ENCODE measurements at places on chromosomes 4 and X.

GRCh38 chrX:16528620-16529019 lies 121.3 kb upstream of the S100G start:
- no peak for DNase-seq

DNA sequence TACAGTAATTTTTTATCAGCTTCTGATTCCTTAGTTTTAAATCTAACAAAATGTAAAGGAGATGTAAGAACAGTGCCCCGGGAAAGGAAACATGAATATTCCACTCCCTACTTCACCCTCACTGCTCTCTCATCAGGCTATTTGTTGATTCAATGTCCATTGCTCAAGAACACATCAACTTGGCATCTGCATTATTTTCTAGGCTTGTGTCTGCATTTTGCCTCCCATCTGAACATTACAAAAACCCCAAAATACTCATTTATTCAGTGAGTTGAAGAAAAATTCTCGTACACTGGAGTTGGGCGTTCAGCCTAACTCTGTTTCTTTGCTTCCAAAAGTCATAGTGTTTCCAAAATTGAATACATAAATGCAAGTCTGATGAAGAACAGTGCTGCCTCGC lies 25.6 kb downstream of the ARHGAP6 start:
- DNase-seq: no peak

DNA sequence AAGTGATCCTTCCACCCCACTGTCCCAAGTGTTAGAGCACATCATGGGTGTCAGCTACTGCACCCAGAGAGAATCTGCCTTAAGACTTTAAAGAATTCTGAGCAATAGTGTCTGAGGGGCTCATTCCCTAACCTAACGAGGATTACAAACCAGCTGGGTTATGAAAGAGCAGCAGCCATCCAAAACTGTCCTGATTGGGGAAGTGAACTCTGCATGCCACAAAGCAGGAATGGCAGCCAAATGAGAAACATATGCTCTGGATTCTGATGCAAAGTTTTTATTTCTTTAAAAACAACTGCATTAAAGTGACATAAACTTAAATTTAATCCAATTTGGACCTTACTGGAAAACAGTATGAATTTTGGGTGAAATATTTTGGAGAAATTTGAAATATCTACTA lies 103.2 kb downstream of the ANXA3 start:
- DNase-seq: no peak

- DNase-seq: no peak
Measured at GRCh38 chrX:128458888-128459287, 406.7 kb upstream of the ACTRT1 start.

DNA sequence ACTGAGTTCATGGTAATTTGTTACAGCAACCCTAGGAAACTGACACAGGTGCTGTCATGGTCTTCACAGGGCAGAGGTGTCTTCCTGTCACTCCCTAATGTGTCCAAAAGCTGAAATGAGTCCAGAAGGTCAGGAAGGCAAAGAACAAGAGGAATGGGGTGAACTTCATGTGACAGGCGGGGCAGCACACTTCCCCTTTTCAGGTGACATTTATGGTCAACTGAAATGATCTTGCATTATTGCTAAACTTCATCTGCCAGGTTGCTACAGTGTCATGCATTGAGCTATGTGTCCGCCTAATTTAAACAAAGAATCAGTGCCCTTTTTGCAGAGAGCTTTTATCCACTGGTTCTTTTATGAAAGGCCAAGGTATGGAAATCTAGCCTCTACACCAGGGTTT lies 15.9 kb upstream of the CCDC149 start:
- no peak for DNase-seq

DNA sequence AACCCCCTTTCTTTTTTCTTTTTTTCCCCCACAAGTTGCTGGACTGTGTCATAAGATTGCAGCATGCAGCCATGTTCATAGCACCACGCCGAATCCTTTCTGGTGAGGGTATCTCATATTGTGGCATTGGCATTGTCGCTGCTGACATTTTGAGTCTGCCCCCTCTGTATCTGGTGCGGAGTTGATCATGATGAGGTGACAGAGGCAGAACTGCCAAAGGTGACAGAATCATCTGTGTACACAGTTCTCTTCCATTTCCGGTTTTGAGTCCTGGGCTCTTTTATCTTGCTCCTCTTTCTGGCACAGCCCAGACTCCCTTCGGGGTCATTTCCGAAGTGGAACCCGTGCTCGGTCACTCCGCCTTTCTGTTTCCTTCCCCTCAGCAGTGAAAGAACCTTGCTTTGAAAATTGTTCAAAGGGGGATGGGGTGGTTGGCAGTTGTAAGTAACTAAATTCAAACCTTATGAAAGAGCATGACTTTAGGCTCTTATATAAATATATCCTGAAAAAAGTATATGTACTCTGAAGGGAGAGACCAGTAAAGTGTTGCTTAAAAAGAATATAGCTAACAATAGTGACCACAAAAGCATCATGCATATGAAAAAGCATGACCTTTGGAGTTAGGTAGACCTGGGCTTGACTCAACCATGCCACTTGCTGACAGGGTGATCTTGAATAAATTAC lies 55.0 kb upstream of the BMP2K start:
- no peak for DNase-seq

DNA sequence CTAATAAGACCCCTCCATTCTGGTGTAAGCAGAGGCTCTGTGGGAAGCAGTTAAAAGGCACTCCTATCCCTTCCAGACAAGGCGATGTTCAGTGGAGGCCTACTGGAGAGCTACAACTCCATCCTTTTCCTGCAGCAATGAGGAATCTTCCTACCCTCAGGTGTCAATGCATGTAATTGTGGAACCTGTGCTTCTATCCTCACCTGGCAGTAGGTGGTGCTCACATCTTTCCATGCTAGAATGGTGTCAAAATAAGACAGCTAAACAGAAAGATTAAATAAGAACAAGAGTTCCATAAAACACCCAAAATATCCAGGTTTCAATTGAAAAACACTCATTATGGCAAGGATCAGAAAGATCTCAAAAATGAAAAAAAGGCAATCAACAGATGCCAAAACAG lies 224.6 kb downstream of the IL15 start:
- no peak for DNase-seq

- no peak for DNase-seq
Measured at GRCh38 chr4:581753-582361, 5.8 kb upstream of the TMEM271 start.

- DNase-seq: no peak
Measured at GRCh38 chr4:120923207-120923522, 639 bp upstream of the PRDM5 start.

DNA sequence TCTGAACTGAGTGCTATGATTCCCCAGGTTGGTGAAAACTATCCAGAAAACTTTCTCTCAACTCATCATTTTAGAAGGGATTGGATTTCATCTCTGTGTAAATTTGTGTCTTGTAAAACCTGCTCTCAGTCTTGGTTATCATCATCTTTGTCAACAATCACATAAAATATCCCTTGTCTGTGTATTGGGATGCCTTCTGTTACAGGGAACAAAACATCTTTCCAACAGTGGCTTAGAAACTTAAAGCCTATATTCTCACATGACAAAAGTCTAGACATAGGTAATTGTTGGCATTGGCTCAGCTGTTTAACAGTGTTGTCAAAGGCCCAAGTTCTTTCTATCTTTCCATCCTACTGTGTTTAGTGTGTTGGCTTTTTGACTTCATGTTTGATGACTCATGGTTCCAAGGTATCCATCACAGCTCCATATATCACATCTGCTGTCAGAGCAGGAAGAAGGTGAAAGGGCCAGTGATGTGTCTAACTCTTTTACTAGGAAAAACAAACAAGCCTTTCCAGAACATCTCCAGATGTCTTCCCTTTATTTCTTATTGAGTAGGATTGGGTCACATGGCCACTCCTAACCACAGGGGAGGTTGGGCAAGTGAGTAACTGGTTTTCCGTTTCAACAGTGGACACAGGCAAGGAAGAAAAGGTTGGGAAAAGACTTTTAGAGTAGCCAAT lies 65.0 kb downstream of the PHEX start:
- no peak for DNase-seq

DNA sequence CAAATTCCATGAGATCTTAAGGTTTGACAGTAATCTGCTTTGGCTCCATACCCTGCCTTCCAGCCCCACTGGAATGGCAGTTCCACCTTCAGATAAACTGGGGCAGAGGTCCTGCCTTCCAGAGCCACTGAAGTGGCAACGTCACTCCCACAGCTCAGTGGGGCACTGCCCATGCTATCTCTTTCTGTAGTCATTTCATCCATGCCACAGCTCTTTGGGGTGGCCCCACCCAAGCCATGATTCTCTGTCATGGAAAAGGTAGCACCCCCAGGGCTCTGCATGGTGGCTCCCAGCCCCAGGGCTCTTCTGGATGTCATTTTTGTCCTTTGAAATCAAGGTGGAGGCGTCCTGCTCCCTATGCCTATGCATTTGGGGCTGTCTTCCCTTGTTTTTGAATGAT lies 596.5 kb downstream of the SPOCK3 start:
- DNase-seq: no peak

DNA sequence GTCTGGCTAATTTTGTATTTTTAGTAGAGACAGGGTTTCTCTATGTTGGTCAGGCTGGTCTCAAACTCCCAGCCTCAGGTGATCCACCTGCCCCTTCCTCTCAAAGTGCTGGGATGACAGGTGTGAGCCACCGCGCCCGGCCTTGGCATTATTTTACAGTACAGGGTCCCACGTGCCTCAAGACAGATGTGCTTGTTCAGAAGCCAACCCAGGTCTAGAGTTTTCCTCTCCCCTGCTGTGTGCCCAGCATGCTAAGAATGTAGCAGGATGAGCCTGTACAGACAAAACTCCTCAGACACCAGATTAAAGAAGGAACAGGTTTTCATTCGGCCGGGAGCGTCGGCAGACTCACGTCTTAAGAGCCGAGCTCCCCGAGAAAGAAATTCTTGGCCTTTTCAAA lies 42.2 kb downstream of the CRLF2 start:
- DNase-seq: no peak

DNA sequence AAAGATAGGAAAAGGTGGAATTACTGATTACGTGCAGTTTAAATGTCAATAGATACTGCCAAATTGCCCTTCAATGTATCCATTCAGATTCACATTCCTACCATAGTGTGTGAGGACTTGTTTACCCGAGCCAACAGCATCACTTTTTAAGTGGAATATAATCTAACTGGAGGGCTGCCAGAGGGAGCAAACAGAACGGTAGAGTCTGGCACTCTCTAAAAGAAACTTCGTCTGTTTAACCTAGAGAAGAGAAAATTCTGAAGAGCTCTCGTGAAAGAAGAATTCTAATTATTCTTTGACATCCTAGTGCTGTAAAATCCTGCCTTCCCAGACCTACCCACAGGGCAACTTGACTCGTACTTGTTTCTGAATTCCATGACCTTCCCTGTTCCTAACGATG lies 23.2 kb downstream of the SMIM43 start:
- no peak for DNase-seq

DNA sequence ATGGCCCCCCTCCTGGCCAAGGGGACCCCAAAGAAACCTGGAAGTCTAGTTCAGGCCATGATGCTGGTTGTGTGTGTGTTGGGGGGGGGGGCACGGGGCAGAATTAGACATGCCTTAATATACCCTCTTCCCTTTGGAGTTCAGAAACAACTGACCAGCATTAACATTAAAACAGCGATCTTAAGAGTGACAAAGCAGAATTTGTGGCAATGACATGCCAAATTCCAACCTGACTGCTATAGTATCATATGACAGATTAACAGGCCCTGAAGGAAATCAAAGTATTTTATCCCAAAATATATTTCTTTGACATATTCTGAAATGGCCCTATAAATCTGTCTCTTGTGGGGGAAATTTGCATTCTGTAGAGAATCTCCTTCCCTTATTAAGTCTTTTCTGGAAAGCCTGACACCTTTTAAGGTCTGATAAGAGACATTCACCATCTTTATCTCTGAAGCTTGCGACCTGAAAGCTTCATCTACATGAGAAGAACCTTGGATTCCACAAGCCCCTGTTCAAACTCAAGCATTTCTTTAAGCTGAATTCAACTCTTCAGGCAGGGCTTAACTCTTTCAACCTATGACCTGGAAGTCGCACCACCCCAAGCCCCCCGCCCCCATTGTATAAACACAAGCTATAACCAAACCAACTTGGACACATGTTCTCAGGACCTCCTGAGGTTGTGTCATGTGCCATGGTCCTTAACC lies 40.2 kb downstream of the ABCB7 start:
- peak; percentile 20 for DNase-seq

GRCh38 chr4:71411981-71412380 lies 73.2 kb downstream of the SLC4A4 start:
- DNase-seq: no peak

- no peak for DNase-seq
Measured at GRCh38 chr4:89720981-89721380, 116.0 kb downstream of the SNCA start.

DNA sequence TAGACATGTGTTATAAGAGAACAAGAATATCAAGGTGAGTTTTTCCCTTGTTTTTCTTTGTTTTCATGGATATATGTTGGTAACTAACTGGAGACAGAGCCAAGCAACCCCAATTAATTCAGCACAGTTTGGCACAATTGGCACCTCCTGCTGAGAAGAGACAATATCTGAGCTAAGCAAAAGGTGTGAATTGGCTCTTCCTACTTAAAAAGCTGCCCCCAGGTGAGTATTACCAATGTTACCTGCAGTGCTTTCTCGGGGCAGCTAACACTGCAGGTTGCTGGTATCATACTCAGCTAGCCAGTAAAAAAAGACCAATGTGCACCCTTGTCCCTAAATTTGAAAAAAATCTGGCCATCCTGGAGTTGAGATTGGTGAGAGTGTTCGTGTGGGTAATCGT lies 871.2 kb upstream of the TENM3 start:
- no peak for DNase-seq

GRCh38 chr4:149718500-149718899 lies 97.1 kb downstream of the IQCM start:
- no peak for DNase-seq

- no peak for DNase-seq
Measured at GRCh38 chrX:131987252-131987651, 35.9 kb upstream of the STK26 start.

- no peak for DNase-seq
Measured at GRCh38 chrX:108000751-108001150, 18.6 kb upstream of the TEX13B start.

- DNase-seq: peak; percentile 36
Measured at GRCh38 chrX:134026565-134027311, 41.3 kb upstream of the GPC3 start.

DNA sequence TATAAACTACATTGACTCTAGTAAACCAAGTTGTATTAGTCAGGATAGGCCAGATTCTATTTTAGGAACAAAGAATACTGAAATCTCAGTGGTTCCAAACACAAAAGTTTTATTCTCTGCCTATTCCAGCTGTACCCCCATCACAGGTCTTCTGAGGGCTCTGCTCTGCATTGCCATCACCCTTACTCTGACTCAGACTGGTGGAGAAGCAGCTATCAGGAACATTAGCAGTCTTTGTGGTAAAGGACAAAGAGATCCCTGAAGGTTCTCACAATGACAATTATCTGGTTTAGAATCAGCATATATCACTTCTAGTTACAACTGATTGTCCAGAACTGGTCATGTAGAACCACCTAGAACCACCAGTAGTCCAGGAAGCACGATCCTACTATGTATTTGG lies 251.1 kb downstream of the GLUD2 start:
- DNase-seq: no peak

- no peak for DNase-seq
Measured at GRCh38 chr4:117968606-117969005, 65.7 kb upstream of the NDST3 start.

GRCh38 chr4:57090079-57090478 lies 20.1 kb downstream of the IGFBP7 start:
- no peak for DNase-seq

- DNase-seq: no peak
Measured at GRCh38 chr4:25129917-25130316, 30.3 kb downstream of the SEPSECS start.

Data from NCI-H460 (cell line).